GM20000 (cell line): ENCODE measurements at places on chromosomes 12 and 14.

DNA sequence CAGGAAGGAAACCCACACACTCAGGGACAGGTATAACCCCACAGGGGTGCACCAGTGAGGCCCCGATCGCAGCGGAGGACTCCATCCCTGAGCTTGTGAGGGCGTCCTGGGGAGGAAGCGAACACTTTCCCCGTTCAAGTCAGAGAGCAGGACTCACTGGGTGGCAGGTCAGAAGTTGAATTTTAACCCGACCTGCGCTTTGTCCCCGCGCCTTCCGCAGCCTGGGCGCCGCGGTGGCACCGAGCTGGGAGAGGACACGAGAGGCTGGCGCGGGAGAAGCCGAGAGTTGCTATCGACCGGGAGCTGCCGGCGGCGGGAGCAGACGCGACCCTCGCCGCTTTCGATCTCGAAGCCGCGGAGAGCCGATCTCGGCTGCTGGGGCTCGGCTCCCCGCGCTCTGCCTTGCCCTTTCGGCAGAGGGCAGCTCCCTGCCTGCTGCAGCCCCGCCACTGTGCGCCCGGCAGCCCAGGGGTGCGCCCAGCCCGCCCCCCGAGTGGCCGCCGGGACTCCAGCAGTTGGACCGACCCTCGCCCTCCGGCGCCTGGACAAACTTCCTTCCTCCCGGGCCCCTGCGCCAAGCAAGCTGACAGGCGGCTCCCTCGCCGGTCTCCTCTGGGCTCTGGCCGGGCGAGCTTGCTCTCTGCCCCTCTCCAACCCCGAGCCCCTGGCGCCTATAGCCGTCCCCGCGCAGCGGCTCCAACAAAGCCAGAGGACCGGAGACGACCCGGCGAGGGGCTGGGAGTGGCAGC is 918 bp downstream of the LIN7A start:
- peak; percentile 51 for DNase-seq

- DNase-seq: no peak
These were observed 61.5 kb downstream of the TSPAN11 start for GRCh38 chr12:30988086-30988485.

DNA sequence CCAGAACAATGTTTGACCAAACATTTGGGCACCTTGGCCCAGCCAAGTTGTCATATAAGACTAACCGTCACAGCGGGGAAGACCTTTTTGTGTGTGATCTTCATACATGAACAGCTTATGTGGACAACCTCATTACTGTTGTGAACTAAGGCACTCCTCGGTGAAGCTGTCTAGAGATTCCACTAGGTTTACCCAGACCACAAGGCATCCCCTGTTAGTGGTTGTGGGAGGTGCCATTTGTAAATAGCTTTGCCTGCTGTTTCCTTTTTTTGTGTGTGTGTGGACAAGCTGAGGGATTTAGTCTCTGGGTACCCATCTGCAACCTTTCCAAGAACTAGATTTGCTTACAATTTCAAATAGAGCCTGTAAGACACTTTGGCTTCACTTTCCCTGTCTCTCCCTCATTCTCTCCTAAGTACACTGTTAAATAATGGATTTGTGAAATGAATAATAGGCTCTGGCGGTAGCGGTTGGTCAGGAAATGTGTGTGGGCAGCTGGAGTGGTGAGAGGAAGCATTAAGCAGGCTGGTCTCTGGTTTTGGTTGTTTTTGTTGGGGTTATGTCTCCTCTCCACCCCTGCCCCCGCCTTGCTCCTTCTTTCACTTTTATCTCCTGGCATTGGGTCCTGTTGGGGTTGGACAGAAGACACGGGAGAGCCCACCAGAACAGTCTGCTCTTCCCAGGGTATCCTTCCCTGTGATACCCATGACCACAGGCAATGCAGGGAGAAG is 727.6 kb downstream of the VRK1 start:
- DNase-seq: no peak

GRCh38 chr14:65476942-65477318 is 64.4 kb downstream of the FUT8 start:
- DNase-seq: no peak

GRCh38 chr12:29717540-29718100 is 66.1 kb downstream of the TMTC1 start:
- no peak for DNase-seq

DNA sequence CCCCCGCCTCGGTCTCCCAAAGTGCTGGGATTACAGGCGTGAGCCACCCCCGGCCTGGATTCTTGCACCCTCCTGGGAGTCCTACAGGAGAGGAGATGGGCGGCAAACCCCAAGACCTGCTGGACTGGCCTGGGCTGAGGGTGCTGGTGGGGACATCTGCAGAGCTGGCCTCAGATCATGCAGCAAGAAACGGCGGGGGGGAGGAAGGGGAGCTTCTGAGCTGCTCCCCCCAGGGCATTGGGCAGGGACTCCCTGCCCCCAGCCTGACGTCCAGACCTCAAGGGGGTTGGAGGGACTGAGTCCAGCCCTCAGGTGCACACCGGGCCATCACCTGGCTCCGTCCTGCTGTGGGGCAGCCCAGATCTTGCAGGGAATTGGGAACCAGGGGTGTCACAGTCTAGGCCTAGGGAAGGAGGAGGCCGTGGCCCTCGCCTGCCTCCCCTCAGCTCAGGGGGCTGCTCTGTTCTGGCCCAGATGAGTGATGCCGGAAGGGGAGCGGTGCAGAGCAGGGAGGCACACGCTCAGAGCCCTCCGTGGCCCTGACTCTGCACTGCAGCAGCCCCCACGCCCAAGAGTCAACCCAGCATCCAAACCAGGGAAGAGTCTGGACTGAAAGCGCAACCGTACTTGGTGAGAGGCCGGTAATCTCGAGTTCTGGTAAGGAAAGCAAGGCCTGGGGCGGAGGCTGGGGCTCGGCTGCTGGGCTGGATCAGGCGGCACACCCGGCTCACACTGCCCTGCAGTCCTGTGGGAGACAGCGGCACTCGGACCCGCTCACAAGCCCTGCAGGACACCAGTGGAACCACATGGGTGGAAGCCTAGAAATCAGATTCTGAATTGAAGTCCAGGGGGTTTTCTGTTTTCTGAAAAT is 8.9 kb upstream of the AMN start:
- DNase-seq: peak; percentile 24

GRCh38 chr14:66745078-66745477 is 237.1 kb downstream of the GPHN start:
- no peak for DNase-seq

DNA sequence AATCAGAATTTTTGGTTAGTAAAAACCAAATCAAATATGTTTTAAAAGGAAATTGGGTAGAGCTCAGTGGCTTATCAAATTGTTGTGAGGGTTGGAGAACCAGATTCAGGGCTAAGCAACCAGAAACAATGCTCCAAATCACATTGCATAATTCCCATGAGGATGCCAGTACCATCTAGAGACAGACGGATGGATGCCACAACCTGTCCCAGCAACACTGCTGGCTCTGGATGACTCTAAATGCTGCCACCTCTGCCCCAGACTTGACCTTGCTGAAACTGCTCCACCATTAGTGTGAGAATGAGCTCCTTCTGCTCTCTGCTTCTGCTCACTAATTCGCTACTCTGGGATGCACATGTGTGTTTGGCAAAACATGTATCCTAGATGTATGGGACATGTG is 43.9 kb downstream of the FRS2 start:
- no peak for DNase-seq

- no peak for DNase-seq
These were observed 56.5 kb downstream of the KCNMB4 start for GRCh38 chr12:70422631-70423030.

DNA sequence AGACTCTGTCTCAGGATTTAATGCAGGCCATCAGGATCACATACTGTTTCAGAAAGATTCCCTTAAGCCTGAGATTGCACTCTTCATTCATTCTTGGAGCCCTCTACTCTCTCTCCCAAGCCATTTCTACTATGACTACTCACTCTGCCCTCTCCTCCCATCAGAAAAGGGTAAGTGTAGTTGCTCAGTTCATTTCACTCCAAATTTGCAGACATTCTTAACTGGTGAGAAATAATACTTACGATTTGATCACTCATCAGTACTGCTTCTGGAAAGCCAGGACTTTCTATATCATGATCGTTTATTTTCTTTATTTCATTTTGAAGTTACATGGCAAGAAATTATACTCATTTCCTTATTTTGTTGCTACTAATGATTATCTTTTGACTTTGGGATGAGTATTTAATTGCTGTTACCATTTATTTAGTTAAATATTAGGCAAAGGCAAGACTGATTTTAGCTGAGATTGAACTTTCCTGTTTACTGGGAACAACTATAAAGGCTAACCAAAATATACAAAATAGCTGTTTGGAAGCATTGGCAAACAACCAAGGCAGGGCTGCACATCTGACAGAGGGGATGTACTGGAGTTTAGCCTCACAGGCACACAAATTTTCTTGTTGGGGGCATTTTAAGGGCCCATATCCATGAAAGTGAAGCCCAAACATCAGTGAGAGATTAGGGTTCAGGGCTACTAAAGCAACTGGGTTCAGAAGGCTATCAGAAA is 4.1 kb upstream of the RERG start:
- no peak for DNase-seq

GRCh38 chr12:45049912-45050750 is 768 bp downstream of the DBX2 start:
- DNase-seq: no peak

GRCh38 chr14:50319721-50320120 is 7.6 kb downstream of the DMAC2L start:
- DNase-seq: no peak

DNA sequence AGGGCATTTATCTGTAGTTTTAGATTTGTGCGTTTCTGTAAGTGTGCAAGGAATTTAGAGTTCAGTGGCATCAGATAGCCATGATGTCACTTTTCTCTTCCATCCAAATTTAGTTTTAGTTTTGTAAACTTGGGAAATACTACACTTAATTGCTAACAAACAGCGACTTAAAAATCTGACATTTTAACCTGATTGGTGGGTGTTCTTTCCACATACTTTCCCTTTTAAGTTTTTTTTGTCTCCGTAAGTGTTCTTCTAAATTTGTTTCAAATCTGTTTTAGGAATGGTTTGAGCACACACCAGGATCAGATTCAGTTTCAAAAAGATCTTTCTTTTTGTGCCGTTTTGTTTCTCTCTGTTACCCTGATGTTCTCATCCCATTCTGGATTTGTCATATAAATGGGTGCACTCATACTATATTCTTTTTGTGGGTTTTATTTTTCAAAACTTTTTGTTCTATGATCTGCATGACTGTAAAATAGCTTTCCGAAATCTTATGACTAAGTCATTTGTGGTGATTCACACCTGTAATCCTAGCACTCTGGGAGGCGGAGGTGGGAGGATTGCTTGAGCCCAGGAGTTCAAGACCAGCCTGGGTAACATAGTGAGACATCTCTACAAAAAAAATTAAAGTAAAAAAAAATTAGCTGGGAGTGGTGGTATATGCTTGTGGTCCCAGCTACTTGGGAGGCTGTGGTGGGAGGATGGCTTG is 58.9 kb downstream of the FBXO34 start:
- no peak for DNase-seq

GRCh38 chr14:81565441-81566290 is 32.0 kb upstream of the SEL1L start:
- peak; percentile 29 for DNase-seq

GRCh38 chr12:125856896-125857295 is 791.7 kb downstream of the AACS start:
- no peak for DNase-seq

DNA sequence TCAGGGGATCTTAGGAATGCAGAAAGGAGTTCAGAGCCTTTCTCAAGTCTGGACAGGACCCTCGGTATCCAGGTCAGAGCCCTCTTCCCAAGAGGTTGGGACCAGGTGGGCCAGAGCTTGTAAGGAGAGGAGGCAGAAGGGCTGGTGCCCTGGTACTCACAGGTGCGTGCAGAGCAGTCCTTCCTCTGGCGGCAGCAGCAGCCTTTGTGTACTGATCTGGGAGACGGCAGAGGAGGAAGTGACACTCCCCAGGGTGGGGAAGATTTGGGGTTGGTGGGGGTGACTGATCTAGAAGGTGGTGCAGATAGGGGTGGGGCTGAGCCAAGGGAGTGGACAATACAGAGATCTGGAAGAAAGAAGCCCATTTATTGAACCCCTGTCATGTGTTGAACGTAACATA is at the start of gene ITGB7:
TSS of gene ITGB7 (minus strand) at position 210 of the 400 bp plus-strand sequence. CDS start 6,808 bp downstream, outside the sequence.
- DNase-seq: peak; percentile 83

GRCh38 chr12:4997939-4998338 is 45.7 kb upstream of the KCNA5 start:
- DNase-seq: no peak

- DNase-seq: no peak
These were observed 763.9 kb upstream of the MGAT4C start for GRCh38 chr12:87020071-87020470.

- DNase-seq: no peak
These were observed 1.1 kb downstream of the PPFIBP1 start for GRCh38 chr12:27524839-27525753.

DNA sequence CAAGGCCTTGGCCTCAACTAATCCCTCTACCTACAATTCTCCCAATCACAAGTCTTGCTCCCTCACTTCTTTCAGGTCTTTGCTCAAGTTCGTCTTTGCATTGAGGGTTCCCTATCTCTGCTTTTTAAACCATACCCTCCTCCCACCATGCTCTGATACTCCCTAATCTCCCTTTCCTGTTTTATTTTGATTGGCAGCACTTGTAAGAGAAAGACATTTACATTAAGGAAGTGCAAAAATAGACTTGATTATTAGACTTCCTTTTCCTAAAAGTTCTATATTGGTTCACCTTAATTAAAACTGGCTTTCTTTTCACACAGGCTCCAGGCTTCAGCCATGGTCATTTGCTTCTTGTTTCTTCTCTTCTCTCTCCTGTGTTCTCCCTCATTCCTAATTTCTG is 18.3 kb upstream of the WIF1 start:
- DNase-seq: no peak

DNA sequence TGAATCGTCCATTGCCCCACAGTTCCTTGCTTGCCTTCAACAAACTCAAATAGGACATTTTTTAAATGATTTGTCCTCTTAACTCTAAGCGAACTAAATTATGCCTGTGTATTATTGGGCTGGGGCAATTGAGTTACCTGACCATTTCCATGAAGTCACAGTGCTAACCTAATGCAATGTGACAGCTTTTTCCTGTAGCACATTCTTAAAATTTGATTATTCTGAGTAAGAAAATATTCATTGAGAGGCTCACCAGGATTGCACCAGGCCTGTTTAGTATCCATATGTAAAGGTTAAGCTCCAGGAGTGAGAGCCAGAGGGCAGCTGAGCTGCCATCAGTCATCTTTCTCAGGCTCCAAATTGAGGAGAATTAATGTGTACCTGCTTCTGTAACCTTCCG is 90.9 kb downstream of the GPR65 start:
- no peak for DNase-seq

DNA sequence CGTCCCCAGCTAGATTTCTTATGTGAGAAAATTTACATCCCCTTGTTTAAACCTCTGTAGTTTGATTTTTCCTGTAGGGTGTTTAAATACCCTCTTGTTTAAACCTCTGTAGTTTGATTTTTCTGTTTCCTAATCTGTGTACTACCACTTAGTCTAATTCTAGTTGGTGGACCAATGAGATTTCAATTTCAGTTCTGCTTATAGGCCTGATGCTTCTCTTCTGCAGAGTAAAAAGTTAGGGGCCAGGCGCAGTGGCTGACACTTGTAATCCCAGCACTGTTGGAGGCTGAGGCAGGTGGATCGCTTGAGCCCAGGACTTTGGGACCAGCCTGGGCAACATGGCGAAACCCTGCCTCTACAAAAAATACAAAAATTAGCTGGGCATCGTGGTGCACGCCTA is 11.5 kb downstream of the UBC start:
- no peak for DNase-seq
